ENCODE measurements at places on chromosomes 3 and 15.

- DNase-seq = no peak
These were observed 11.5 kb downstream of the THAP10 start for GRCh38 chr15:70880781-70881180.

DNA sequence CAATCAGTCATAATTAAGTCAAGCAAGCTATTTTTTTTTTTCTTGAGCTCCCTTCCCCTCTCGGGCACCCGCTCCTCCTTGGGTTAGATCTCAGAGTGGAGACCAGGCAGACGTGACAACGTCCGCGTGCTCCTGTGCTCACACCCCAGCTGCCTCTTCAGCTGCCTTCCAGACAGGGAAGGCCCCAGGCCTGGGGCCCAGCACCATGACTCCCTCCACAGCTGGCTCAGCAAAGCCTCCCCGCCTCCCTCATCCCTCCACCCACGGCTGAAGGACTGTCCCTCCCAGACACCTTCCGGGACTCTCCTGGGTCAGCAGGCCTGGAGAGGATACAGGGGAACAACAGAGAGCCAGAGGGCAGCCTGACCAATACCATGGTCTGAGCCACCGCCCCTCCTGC lies 87.9 kb upstream of the LINGO1 start:
- DNase-seq = no peak

DNA sequence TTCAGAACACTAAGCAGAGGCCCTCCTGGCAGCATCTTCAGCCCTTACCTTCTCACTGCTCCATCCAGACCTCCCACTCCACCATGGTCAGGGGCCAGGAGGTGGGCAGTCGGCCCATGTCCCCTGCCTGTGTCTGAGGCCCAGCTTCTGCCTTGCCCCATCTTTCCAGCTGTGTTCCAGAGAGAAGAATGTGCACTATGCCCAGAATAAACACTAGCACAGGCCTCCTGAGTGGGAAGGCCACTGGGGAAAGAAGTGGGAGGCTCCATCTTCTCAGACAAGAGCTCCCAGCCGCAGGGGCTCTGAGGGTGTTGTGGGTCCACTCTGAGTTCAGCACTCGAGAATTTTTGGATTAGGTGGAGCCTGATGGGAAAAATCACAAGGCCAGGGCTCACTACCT lies 44.5 kb downstream of the ADCY5 start:
- DNase-seq = no peak

DNA sequence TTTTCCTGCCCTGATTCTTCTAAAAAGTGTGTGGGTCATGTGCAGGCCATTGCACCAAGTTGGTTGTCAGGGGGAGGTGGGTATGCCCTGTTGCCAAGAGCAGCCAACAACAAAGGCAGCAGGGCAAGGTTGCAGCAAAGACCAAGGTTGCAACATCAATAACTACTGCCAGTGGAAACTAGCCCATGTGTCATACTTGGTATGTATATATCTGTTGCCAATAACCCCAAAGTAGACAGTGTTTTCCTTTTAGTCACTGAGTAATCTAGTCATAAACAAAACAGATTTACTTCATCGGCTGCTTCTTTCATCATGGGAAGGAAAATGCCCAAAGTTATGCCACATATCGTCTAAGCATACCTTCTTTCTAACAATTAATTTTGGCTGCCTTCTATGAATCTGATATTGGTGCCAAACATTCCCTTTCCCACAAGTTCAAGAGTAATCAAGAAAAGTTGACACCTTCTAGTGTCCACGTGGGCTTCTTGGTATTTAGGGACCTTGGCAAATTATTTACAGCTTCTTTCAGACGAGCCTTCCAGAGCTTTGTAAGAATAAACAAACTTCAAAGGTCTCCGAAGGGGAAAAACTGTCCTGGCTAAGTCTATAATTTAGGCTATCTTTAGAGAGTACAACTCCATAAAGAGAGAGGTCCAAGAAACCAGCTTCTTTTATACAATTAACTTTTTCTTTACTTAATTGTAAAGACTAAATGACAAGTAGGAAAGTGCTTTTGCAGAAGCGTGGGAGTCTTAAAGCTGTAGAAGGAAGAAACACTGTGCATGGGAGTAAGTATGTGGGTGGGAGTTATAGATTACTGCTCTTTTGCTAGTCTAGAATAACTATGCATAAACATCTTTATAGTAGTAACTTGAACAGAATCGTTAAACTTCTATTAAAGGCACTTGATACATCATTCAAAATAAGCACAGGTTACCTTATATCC lies 10.0 kb upstream of the MBNL1 start:
- peak; percentile 43 for DNase-seq

- DNase-seq = no peak
These were observed 2.2 kb upstream of the RASL12 start for GRCh38 chr15:65069779-65070546.
